ENCODE measurements at places on chromosomes 4 and X.
A peak's percentile ranks its signal among the peaks of the same experiment; 100 is the strongest.

DNA sequence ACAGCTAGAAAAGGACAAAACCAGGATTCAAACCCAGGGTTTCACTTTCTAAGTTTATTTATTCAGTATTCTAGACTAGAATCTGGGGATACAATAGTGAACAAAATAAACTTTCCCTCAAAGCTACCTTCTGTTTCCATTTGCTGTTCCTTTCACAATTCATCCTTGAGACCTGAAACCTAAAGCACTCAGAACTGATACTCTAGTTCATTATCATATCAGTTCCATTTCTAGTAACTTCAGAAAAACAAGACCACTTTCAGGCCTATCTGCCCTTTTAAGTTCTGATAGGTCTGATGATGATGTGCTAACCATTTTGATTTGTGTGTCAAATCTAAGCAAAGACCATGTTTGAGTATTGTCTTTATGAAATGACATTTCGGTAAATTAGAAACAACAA, 7.8 kb upstream of the XK start:
- no peak for DNase-seq

DNA sequence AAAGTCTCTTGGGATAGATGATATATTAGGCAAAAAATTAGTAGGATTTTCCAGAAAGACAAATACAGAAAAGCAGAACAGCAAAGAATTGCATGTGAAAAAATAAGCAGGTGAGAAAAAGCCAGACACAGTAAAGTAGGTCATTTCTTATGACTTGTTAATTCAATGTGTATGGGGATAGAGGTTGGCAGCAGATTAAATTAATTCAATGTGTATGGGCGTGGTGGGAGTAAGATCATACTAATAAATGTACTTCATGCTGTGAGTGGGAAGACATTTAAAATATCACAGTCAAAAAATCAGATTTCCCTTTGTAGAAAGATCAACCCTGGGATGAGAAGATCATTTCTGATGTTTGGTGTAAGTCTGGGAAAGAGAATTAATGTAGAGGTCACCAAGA, 1146.4 kb upstream of the INTU start:
- no peak for DNase-seq

DNA sequence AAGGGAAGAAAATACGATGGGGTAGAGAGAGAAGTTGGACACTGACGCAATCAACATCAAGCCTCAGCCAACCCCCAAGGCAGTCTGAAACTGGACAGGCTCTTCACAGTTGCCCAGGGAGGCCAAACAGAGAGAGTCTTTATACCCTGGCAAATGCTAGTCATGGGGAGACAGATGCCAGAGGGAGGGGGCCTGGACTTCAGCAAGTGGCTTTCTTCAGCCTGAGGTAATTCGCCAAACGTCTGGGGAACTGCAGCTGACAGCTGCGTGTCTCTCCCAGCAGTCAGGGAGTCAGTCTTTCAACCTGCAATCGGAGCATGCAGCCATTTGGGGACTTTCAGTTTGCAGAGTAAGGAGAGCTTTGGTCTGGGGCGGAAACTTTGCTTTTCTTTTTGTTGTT, 521.6 kb downstream of the TRIML1 start:
- no peak for DNase-seq

- DNase-seq, result no peak
These were observed 67.7 kb upstream of the H2AZ1 start for GRCh38 chr4:100017637-100018310.

DNA sequence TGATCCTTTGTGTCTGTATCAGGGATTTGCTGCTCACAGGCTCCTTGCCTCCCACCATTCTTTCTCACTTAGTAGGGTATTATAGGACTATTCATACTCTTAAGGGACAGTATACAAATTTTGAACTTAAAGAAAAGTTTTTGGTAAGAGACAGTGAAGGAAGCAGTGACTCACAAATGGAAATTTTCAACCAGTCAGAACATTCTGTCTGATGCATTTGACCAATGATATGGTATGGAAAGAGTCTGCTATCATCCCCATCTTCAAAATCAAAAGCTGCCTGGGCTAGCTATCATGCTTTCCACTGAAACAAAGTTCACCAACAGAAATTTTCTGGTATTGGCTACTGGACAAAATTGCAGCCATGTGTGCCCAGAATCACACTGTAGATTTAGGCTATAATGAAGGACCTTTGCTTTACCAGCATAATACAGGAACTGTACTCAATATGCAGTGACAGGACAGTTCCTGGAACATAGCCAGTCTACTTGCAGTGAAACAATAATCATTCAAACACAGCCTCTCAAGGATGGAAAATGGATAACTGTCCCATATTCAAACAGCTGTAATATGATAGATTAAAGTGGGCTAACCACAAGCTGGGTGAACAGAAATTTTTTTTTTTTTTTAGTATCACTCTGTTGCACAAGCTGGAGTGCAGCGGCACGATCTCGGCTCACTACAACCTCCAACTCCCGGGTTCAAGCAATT, 109.0 kb upstream of the ACSL4 start:
- no peak for DNase-seq

GRCh38 chrX:121216641-121217374, 169.4 kb downstream of the GLUD2 start:
- DNase-seq, result no peak

- no peak for DNase-seq
These were observed 103.9 kb downstream of the PDS5A start for GRCh38 chr4:39873823-39874222.

GRCh38 chr4:525660-526059, 26.6 kb downstream of the PIGG start:
- DNase-seq, result no peak

DNA sequence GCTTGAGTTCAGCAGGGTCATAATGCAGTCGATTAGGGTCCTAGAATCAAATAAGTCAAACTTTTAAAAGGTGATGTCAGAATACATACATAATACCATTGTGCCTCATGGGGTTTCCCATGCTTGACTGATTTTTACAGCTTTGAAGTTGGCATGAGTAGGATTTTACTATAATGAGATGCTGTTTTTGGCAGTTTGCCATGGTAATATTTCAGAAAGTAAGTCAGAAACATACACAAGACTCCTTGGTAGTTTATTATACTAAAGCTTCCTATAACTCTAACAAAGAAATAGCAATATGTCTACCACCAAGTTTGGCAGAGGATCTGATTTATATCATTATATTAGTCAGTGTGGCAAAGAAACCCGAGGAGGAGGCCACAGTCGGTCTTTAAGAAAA, 45.2 kb downstream of the PHKA2 start:
- no peak for DNase-seq

DNA sequence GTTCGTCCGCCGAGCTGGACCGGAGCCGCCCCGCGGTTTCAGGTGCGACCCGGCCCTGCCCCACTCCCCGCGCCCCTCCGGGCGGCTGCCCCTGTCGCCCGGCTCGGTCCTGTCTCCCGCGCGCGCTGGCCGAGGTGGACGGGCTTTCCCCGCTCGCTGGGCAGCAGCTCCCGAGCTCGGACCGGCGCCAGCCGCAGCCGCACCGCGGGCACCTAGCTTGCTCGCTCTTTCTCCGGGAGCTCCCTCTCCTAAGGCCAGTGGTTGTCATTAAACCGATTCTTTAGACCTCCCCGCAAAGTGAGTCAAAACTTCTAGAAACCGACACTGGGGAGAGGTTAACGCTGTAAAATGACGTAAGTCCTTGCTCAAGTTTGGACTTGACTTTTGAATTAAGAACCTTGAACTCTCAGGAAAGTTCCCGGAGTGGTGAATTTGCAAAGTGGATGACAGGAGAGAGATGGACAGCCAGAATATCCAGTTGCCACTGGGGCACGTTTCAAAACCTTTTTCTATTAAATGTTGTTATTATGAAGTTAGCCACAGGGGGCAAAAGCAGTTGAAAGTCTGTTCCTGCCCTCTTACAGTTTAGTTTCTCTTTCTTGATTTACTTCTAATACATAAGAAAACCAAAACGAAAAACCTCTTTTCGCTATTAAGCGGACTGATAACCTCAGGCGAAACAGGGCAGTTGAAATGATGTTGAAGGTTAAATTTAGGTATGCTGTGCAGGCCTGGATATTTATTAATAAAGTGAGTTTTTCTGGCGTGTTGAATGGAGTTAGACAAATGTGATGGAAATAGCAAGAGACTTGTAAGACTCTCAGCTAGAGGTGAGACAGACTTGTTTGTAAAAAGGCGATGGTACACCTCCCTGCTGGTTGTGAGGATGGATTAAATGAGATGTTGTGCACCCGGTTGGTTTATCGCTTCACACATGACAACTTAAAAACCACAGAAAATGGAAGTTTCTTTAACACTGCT, 847 bp downstream of the PI4K2B start:
- peak; percentile 37 for DNase-seq

DNA sequence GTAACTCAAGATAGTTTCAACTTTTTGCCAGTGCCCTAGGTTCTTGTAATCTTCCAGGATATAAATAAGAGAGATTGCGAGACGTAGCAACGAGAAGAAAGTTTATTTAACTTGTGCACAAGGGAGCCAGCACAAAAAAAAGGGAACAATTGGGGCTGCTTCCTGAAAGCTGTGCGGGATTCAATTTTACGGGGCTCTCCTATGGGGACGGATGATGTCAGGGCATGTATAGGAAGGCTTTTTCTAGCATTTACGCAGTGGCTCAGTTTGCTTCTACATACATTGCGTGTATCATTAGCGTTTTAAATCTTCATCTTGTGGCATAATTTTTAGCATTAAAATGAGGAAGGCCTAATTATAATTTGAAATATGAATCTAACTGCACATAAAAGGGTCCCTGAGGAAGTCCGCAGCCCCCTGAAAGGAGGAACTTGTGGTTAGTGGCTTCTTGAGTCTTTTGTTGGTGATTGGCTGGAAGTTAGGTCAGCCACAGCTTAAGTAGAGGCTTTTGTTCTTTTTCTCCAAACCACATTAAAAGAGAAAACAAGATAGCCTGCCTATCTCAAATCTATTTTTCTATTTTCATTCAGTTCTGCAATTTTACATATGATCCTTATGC, 668.2 kb upstream of the NDST4 start:
- DNase-seq, result no peak

DNA sequence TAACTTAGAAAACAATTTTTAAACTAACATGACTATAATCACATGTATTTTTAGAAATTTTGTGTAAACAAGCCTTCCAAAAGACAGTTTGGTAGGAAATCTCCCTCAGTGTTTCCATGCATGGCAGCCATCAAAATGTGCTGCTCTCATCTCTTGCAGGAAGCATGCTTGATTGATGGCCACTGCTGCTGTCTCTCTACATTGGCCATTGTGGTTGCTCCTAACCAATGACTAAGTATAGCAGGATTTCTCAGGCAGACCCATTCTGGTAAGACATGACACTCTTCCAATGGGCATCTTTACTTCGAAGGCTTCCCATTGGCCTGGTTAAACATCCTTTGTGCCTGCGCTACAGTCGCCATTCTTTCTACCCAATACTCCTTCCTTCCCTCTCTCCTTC, 78.9 kb upstream of the GUCY1A1 start:
- no peak for DNase-seq

DNA sequence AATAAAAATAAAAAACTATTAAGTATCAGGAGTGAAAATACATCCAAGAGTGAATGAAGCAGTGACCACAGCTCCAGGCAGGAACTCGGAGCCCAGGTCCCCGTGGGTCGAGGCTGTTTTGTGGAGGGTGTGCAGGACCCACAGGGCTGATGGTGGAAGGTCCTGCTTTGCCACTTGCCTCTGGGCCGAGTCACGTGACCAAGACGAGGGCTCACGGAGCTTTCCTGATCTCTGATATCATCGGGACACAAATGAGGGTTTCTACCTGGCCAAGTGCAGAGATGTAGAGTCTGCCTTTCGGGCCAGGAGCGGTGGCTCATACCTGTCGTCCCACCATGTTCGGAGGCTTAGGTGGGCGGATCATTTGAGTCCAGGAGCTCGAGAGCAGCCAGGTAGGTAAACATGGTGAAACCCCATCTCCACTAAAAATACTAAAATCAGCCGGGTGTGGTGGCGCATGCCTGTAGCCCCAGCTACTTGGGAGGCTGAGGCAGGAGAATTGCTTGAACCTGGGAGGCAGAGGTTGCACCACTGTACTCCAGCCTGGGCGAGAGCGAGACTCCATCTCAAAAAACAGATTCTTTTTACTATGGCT, 7.2 kb downstream of the SLC25A6 start:
- DNase-seq, result no peak

GRCh38 chr4:8938137-8938536, 66.5 kb upstream of the HMX1 start:
- no peak for DNase-seq

- peak; percentile 72 for DNase-seq
These were observed 1.5 kb downstream of the P2RY8 start for GRCh38 chrX:1535241-1536041.

DNA sequence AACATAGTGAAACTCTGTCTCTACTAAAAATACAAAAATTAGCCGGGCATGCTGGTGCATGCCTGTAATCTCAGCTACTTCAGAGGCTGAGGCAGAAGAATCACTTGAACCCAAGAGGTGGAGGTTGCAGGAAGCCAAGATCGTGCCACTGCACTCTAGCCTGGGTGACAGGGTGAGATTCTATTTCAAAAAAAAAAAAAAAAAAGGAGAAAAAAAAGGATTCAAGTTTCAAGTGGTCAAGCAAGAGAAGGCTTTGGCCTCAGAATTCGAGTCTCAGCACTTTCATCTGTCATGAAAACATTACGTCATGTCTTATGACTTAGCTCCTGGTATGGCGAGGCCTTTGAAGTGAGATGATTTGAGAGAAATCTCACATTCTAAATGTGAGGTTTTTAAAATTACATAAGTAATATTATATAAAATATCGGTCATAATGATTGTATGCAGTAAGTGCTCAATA, 21.2 kb upstream of the DHRSX start:
- no peak for DNase-seq

DNA sequence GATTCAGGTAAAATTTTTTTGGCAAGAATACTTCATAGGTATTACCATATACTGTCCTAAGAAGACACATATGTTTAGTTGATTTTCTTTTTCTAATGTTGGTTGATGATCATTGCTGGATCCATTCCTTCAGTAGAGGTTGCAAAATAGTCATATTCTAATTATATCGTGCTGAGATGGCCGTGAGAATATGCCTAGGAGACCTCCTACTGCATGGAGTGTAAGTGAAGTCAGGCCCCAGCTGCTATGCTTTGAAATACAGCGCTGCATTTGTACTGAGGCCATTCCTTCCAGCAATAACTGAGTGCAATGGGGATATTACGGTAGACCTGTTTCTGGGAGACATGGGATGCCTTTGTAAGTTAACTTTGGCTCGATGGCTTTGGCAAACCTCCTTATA, 6.7 kb upstream of the PLAC8 start:
- DNase-seq, result no peak

DNA sequence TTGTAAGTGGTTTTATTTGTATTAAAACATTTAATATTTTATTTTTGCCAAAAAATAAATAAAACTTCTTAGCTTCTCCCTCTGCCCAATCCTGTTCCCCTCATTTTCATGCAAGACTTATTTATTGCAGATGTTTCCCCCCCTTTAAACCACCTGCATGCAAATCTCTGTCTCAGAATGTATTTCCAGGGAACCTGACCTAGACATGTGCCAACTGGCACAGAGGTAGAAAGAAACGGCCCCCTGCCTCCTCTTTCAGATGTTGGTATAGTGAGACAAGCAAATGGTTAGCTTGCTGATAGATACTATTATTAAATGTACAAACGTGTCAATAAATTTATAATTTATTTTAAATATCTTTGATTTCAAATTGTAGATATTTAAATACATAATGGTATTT, 47.1 kb downstream of the KLF3 start:
- DNase-seq, result no peak

- peak; percentile 70 for DNase-seq
These were observed 126.7 kb downstream of the FRYL start for GRCh38 chr4:48653217-48654014.

GRCh38 chr4:140049024-140049848, 104.7 kb downstream of the MAML3 start:
- peak; percentile 19 for DNase-seq
